Esophagus squamous epithelium (tissue), 5 donors: ENCODE measurements at places on chromosomes 3 and 15.

GRCh38 chr3:13401149-13401548, 19.0 kb downstream of the NUP210 start:
- no peak overlapping the region for H3K4me3 ChIP-seq
- H3K27me3 ChIP-seq: no peaks in the 10 kb centered on the region
- H3K36me3 ChIP-seq: no peaks in the 10 kb centered on the region
- DNase-seq: no peak
- no peaks in the 10 kb centered on the region for H3K4me1 ChIP-seq

DNA sequence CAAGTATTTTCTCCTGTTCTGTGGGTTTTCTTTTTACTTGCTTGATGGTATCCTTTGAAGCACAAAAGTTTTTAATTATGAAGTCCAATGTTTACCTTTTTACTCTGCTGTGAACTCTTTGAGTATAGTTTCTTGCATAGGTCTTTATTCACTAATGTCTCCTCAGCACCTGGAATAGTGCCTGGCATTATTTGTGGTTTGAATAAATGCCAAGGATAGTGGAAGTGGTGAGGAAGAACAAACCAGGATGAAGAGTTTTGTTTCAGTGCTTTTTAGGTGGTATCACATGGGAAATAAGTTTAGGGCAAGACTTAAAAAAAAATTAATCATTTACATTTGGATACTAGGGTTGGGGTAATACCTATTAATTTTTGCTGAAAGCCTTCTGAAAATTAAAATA, 25.7 kb downstream of the GPD1L start:
- H3K4me3 ChIP-seq: no peak overlapping the region
- DNase-seq: no peak
- H3K4me1 ChIP-seq: no peaks in the 10 kb centered on the region

DNA sequence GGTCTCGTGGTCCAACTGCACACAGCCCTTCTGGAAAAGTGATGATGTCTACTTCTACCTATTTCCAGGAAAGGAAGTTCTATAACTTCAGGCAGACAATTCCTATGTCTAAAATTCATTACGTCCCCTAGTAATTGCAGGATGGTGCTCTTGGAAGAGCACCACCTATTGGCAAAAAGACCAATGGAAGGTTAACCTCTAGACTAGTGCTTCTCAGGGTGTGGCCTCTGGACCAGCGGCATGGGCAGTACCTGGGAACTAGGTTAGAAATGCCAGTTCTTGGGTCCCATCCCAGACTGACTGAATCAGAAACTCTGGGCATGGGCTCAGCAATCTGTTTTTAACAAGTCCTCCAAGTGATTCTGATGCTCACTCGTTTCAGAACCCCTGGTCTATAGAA, 258.3 kb upstream of the ICE2 start:
- no peak for DNase-seq
- no peak overlapping the region for H3K27ac ChIP-seq
- no peaks in the 10 kb centered on the region for H3K36me3 ChIP-seq
- H3K27me3 ChIP-seq: no peaks in the 10 kb centered on the region
- no peak overlapping the region for H3K4me3 ChIP-seq

DNA sequence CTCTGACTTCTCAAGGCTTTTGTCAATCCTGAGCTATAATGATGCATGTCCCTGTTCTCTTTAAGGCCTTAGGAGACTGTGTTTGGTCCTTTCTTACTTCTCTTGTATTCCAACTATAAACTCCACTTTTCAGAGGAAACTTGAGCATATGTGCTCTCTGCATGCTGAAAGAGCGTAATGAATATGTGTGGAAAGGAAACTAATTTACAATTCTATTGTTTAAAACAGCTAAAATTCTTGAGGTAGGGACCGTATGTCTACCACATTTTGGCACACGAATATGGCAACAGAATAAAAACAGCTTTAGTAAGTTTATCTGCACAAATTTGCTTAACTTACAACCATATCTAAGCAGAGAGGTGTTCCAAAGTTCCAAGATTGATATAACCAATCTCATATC, 242.0 kb upstream of the DCBLD2 start:
- no peaks in the 10 kb centered on the region for H3K4me1 ChIP-seq
- no peak overlapping the region for H3K4me3 ChIP-seq
- no peak for DNase-seq
- H3K27me3 ChIP-seq: no peaks in the 10 kb centered on the region
- H3K27ac ChIP-seq: no peak overlapping the region

GRCh38 chr3:150609988-150610387, 6.9 kb downstream of the SELENOT start:
- DNase-seq: no peak
- no peaks in the 10 kb centered on the region for H3K36me3 ChIP-seq
- no peak overlapping the region for H3K27ac ChIP-seq
- H3K4me1 ChIP-seq: peaks cover 17% of the 10 kb centered on the region
